ENCODE measurements at places on chromosomes 2 and 18.

- DNase-seq, result no peak
Measured at GRCh38 chr2:42057159-42057901, 9.5 kb downstream of the PKDCC start.

- DNase-seq, result no peak
Measured at GRCh38 chr18:35171315-35171987, 69.4 kb upstream of the ZNF397 start.

- DNase-seq, result no peak
Measured at GRCh38 chr2:47486841-47487497, 84.0 kb downstream of the MSH2 start.

GRCh38 chr2:128271597-128271910, 47.1 kb downstream of the HS6ST1 start:
- DNase-seq, result no peak

GRCh38 chr2:105575499-105576025, 169.2 kb upstream of the NCK2 start:
- no peak for DNase-seq

Data from NCI-H1417 treated with DMSO at 0.1 percent for 48 hours (cell line).